ENCODE measurements at places on chromosomes 1 and 21.

- no peak for DNase-seq
These were observed 53.1 kb downstream of the STYXL2 start for GRCh38 chr1:167146903-167147539.

DNA sequence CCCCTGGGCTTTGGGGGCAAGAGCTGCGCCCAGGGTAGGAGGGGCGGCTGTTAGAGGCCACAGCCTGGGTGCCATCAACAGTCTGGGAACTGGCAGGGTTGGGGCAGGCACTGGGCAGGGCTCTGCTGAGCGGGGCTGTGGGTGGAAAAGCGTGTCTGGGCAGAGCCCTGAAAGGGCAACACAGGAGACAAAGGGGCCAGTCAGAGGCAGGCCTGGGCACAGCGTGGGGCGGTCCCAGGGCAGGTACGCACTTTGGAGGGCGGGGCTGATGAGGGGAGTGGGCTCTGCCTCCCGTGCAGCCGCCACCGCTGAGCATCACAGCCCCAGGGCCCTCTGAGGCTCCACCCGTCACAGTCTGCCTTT, 13.9 kb downstream of the CELSR2 start:
- DNase-seq, result no peak

- DNase-seq, result no peak
These were observed 27.7 kb downstream of the PADI3 start for GRCh38 chr1:17276568-17276967.

- DNase-seq, result no peak
These were observed 35.8 kb downstream of the FMO3 start for GRCh38 chr1:171126504-171126903.

- no peak for DNase-seq
These were observed 65.6 kb upstream of the DAB1 start for GRCh38 chr1:57489358-57490036.

DNA sequence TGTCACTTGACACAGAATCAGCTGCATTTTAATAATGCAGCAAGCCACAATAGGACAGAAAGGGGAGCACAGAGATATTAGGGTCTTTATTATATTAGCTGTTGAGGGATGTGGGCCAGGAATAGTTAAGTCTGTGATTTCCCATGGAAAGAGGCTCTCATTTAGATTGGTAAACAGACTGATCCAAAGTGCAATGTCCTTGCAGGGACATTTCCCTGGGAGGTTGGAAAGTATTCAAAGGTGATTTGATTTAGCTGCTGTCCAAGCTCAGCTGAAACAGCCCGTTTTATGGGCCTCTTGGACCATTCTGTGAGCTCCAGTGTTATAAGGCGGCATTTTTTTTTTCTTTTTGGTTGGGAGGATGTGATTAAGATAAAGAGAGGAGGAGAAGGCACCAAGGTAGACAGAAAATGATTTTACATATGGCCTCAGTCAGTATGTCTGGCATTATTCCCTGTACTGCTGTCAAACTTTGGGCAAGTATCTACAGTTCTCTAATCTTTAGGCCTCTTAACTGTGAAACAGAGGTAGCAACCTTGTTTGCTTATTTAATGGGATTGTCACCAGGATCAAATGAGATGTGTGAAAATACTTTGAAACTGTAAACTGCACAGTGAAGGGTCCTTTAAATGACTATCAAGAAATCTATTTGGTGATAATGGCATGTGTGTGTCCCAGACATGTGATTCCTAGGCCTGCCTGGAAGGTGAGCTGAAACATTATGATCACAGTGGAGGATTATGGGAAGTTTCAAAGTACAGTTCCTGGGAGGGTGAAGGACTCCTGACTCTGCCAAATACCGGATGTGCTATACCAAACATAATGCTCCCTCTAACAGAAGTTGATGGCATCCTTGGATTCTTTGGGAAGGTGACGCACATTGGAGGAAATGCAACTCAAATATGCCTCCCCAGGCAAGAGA, 62.2 kb downstream of the NOS1AP start:
- DNase-seq, result no peak

DNA sequence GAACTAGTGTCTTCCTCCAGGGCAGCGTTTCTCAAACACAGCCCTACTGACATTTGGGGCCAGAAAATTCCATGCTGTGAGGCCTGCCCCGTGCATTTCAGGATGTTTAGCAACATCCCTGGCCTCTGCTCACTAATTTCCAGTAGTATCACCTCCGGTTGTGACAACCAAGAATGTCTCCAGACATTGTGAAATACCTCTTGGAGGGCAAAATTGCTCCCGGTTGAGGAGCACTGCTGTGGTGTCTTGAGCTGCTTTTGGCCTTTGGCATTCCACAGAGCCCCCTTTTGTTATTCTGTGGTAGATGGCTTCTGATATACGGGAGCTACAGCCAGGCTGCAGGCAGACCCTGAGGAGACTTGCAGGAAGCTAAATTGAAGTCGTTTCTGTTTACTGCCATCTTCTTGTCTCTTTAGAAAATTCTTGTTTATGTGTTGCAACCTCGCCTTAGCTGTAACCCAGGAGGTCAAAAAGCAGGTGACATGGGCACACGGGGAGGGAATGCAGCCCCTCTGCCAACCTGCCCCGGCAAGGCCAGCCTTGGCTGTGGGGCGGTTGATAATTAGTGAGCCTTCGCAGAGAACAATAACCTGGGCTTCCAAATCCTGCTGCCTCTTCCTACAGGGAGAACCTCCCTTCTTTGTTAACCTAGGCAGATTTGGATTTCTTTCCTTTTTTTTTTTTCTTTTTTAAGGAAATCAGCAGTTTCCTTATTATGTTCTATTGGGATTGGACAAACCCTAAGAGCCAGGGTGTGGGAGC, 74.7 kb upstream of the AKT3 start:
- no peak for DNase-seq

- DNase-seq, result no peak
These were observed 2.4 kb upstream of the ELAPOR1 start for GRCh38 chr1:109111386-109112055.

GRCh38 chr1:118294875-118295642, 110.0 kb upstream of the SPAG17 start:
- DNase-seq, result no peak

- DNase-seq, result peak; percentile 31
These were observed 8.9 kb upstream of the CELSR2 start for GRCh38 chr1:109240158-109241152.

DNA sequence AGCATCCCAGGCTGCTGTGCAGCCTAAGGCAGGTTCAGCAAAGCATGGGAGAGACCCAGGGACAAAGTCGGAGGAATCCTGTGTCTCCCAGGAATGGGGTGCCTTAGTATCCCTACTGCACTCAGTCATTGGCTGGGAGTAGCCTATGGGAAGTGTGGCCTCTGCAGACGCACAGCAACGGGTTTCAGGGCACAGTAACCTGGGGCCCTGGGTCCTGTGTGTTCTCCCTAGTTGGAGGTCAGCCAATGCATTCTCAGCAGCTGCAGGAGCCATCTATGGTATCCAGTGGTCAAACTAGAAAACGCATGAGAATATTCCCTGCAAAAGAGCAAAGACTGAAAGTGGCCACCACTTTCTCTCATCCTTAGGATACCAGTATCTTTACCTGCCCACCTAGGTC, 13.7 kb upstream of the C1orf21 start:
- DNase-seq, result no peak

- DNase-seq, result no peak
These were observed 34.7 kb upstream of the DNASE2B start for GRCh38 chr1:84363622-84364021.

GRCh38 chr1:219085082-219085481, 88.6 kb upstream of the LYPLAL1 start:
- DNase-seq, result no peak

- DNase-seq, result no peak
These were observed 143.6 kb upstream of the WNT4 start for GRCh38 chr1:22286491-22286890.

GRCh38 chr1:85898861-85899260, 190.6 kb upstream of the ZNHIT6 start:
- DNase-seq, result no peak

DNA sequence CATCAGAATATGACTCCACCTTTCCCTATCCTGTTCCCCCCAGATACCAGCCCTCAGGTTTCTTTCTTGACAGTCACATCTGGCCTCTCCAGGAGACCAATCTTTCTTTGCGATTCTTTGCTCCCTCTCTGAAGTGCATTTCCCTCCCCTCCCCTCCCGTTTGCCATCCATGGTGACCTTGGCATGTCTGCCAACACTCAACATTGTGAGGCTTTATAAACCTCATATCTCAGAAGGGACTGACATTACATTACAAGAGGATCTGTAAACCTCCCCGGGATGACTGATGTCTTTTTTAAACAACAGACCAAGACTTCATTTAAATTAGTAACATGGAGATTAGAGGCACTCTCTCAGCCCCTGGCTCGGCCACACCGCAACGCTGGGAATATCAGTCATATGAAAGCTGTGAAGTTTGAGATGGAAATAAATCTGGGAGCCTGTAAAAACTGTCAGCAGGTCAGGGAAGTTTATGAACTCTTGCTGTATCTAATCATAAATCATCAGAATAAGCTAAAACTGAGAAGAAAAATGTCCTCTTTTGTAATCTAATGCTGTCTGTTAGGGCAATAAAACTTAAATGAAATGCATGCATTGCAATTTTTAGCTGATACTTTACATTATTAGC, 401.7 kb upstream of the PROX1 start:
- DNase-seq, result no peak

- DNase-seq, result no peak
These were observed 287.7 kb downstream of the HHAT start for GRCh38 chr1:210616356-210616755.

DNA sequence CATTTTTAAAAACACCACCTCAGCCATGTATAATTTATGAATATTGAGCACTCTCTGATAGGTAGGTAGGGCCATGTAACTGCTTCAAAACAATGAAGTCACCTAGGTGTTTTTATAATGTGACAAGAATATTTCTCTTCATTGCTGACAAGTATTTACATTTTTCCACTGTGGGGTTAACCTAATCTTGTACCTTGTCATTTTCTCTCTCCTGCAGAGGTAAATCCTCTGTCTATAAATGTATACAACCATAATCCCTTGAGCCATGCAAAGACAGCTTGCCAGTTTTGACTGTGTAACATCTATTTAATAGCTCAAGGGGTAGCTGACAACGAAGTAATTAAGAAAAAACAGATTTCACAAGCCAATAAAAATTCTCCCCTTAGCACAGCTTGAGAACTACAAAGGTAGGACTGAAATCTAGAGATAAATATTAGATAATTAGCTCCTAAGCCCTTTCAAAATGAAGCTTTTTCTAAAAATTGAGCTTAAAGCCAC, 137.6 kb upstream of the POGK start:
- no peak for DNase-seq

DNA sequence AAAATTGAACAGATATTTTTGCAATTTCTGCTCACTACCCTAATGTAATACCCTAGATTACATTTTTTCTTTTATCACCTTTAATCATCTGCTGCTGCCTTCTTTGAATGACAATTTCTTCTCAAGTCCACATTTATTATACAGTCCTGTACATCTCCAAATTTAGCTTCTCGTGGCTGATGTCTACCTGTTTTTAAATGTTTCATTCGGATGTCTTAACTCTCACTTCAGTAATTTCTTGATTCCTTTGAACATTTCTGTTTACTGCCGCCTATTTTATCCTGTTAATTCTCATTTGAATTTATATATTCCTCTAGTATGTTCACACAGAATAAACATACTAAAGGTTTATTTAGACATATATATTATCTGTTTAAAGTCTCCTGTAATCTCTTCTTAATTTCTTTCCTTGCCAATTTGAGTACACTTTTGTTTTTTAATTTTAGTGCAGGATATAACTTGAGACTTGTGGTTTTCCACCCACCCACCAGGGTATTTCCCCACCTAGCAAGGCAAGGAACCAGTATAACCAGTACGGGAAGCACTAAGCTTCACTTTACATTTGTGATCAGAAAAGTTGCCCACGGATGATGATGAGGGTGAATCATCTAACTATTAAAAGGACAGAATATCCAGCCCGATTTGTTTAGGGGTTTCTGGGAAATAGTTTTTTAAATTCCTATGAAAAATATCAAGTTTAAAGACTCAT, 12.7 kb downstream of the INSL5 start:
- peak; percentile 16 for DNase-seq

DNA sequence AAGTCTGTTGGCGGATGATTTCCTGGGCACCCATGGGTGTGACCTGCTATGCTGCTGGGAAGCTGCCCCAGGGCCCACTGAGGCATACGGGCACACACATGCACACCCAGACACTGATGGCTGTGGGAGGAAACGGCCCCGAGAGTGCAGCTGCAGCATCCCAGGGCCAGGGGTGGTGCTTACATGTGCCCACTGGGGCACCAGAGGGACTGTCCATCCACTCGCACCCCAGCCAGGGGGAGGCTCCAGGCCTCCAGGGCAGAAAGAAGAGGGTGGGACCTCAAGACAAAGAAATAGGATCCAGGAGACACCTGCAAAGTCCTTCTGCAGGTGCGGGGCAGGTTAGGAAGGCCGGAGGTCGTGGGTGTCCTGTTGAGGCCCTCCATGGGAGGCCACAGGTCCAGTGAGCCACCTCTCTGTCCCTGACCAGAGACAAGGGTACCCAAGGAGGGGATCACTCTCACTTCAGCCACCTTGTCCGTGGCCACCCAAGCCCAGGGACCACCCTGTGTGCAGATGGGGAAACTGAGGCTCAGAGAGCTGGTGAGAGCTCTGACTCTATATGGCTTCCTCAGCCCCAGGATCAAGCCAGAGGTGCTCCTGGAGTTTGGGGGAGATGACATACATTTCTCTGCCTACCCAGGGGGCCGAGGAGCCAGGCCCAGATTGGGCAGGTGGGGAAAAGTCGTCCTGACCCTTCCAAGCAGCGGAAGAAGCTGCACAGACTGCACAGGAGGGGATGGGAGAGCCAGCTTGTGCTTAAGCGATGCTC, 57.1 kb downstream of the WNT9A start:
- no peak for DNase-seq

GRCh38 chr1:100955322-100955721, 59.4 kb downstream of the SLC30A7 start:
- DNase-seq, result no peak

DNA sequence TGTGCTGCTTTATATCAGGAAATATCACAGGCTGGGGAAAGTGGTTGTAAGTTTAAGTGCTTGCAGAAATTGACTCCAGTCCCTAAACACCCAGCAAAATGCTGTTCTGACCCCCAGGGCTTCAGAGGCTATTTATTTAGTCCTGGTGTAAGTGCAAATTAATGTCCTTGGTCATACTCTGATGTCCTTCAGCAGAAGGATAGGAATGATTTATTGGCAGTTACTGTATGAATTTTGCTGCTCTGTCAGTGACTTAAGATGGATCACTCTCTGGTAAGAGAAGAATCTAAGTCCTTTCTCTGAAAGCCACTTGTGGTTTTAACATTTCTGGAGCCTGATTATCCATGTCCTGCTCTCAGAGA, 21.9 kb downstream of the FAM20B start:
- DNase-seq, result no peak
